GM13976 (cell line): ENCODE measurements at places on chromosomes 16 and 17.

- no peak for DNase-seq
Measured at GRCh38 chr17:81011951-81012350, 20.3 kb downstream of the CHMP6 start.

- no peak for DNase-seq
Measured at GRCh38 chr17:6437466-6437865, 2.5 kb upstream of the AIPL1 start.

DNA sequence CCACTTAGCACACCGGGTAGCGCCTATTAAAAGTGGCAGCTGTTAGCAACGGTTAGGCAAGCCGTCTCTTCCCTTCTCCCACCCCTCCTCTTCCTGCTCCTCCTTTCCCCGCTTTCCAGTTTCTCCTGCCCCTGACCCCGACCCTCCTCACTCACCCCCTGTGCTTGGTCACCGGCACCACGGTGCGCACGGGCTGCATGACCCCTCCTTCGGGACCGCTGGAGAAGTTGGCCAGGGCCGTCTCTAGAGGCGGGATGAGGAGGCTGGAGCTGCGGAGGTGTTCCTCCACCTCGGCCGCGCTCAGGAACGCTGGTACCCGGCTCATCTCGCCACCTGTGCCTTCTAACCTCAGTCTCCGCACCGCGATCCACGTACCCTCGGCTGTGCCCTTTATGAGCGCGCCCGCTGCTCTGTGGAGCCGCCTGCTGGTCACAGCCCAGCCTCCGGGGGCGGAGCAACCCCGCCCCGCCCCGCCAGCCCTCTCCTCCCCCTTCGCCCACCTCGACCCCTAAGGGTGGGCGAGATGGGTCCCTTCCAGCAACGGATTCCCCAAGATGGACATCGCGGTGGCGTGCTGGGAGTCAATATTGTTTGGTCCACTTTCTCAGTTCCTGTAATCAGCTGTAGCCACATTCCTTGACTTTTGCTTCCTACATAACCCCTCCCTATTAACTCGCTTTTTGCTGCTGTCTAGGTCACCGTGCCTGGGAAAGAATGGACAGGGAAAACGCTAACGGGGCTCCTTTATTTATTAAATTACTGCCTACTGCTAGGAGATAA, at the start of gene CRYM:
Gene CRYM, minus strand, starts transcription at position 364 of the 780 bp plus-strand sequence. Its CDS starts 39 bp downstream, at position 325.
- peak; percentile 83 for DNase-seq

DNA sequence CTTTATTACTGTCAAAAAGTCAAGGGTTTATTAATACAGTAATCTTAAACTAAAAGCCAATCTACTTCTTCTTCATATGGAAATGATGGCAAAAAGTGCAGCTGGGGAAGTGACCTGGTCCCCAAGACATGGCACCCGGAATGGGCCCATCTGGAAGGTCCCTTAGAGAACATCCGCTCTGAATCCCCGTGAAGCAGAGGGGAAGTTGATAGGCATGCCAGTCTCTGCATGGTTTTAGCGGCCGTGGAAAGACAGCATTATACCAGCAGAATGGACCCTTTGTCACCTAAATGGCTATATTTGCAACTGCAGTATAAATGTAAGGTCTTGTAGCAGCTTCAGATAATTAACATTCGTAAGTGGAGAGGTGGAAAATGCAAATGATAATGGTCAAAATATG, 32.4 kb downstream of the COTL1 start:
- DNase-seq = no peak

- DNase-seq = no peak
Measured at GRCh38 chr17:38324141-38324697, 19.5 kb downstream of the GPR179 start.

DNA sequence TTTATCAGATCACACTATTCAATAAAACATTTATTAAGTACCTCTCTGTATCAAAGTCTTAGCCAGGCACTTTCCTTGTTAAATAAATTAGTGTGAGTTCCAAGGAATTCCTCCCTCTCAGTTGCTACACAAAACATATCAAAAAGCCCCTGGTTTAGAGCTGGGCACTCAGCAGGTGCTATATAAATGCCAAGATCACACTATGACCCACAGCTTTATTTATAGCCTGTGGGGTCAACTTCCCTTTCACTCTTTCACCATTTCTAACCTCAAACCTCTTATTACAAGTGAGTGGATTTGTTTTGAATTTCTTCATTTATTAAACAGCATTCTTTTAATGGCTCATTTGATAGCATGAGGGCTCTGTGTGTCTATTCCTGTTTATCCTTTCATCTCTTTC, 112.6 kb upstream of the MPHOSPH6 start:
- no peak for DNase-seq

DNA sequence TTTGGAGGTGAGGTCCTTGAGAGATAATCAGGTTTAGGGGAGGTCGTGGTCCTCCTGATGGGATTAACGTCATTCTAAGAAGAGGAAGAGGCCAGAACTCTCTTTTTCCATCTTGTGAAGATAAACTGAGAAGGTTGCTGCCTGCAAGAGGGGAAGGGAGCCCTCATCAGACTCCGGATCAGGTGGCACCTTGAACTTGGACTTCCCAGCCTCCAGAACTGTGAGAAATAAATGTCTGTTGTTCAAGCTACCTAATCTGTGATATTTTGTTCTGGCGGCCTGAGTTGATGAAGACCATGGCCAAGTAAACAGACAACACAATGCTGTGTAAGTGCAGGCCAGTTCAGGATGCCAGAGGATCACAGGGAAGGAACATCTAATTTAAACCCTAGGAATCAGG, 10.9 kb upstream of the PRKCB start:
- no peak for DNase-seq

DNA sequence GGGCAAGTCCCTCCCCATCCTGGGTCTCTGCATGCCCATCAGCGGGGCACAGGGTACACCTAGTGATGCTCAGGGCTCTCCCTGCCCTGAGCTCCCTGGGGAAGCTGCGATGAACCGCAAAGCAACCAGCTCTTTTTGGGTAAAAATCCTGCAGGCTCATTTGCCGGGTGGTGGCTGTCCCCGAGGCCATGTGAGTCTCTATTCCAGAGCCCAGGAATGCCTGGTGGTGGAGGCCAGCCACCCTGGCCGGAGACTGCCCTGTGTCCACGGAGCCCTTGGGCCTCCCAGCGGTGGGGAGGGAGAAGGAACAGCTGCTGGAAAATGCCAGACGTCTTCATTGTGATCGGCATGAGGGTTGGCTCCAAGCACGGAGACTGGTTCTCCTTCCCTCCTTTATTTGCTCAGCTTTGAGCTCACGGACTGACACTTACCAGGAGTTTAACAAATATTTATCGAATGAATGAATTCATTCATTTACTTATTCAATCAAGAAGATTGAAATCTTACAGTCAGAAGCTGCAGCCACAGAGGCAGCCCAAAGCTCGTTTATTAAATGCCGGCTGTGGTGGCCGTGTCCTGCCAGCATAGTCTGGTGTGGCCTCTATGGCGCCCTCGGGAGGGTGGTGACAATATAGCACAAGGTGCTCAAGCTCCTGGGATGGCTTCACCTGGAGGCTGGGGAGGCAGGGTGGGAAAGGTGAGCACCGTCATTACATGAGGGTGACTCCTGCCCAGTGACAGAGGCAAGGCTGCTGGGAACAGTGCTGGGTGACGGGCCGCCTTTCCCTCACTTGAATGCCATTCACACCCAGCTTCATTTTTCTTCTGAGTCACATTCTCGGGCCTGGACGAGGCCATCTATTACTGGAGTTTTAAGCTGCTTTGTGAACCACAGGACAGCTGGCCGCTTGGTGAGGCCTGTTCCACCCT, 31.1 kb upstream of the JPH3 start:
- no peak for DNase-seq

- DNase-seq = no peak
Measured at GRCh38 chr16:19102187-19102872, 11.4 kb upstream of the ITPRIPL2 start.

- no peak for DNase-seq
Measured at GRCh38 chr17:49976163-49976827, 7.3 kb downstream of the DLX4 start.

DNA sequence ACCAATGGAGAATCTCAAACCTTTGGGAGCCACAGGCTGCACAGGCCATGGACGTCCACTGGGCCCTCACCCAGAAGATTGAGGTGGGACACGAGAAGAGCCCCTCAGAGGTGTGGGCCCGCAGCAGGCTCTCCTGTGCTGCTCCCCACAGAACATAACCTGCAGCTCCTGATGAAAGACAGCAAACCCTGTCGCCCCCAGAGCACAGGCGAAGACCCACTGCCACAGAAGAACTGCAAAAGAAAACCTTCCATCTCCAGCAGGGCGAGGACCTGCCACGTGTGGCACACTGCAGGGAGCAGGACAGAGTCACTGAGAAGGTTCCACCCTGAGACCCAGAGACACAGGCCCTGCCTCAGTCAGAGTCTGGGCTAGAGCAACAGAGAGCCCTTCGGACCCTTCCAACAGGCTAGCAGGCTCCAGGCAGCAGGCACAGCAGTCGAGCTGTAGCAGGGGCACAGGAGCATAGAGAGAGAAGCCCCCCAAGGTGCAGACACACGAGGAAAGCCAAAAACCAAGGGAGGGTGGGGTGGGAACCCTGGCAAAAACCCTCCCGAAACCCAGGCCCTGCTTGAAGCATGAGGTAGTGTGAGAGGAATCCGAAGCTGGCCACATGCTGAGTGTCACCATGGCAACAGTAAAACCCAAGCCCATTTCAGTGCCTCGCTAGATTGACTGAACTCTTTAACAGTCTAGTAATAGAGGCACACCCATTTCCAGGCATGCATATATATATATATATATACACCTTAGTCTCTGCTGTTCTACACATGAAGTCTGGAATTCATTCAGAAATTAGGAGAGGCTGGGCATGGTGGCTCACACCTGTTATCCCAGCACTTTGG, 60.0 kb upstream of the CHMP6 start:
- no peak for DNase-seq

DNA sequence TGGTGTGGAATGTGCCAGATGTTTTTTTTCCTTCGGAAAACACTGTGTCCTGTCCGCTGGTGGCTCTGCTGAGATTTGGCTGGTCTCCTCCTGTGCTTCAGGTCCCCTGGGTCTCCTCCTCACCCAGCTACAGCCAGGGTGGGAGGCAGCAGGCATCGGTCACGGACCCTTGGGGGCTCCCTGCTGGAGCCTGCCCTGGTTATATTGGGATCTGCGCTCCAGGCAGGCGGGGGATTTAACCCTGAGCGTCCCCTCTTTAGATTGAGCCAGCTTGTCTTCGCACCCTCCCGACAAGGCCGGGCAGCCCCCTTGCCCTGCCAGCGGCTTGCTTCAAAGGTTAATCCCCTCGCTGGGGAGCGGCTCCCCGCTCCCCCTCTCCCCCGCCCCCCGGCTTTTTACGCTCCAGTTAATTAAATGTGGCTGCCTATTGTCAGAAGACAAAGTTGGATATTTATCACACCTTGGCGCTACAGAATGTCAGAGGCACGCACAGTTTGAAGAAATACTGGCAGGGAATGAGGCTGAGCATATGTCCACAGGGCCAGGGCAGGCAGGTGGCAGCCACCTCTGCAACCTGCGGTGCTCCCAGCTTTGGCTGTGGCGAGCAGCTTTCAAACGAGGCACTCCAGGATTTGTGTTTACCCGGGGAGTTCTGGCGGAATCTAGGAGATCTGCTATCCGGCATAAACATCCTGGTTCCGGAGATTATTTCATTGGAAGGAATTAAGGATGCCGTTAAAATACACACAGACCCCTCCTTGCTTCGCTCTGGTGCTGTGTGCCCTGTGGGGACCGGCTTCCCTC, 38.2 kb upstream of the GSE1 start:
- no peak for DNase-seq

DNA sequence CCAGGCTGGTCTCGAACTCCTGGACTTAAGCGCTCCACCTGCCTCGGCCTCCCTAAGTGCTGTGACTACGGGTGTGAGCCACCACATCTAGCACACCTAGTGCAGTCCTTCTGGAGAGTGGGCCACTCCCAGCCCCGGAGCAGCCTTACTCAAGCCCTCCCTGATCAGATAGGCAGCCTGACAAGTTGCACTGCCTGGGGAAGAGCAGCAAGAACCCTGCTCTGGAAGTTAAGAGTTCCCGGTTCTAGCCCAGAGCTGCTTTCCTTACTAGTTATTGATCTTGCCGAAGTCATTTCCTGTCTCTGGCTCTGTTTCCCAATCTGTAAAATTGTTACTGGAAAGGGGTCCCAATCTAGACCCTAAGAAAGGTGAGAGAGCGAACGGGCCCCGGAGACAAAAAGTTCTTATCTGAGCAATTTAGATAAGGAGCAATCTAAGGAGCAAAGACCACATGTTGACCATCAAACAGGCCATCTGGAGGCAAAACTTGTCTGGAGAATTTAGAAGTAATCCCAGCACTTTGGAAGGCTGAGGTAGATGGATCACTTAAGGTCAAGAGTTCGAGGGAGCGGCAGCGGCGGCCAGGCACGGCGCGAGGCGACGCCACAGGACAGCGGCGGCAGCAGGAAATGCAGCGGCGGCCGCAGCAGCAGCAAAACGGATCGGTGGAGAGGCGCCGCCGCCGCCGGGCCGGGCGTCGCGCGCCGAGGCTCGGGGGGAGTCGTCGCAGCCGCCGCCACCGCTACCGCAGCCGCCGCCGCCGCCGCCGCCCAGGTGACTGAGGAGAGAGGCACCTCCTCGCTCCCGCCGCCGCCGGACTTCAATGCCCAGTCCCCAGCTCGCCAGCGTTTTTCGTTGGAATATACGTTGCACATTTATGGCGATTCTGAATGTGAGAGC, 4.3 kb upstream of the NAGLU start:
- peak; percentile 73 for DNase-seq

- no peak for DNase-seq
Measured at GRCh38 chr16:56197192-56197992, 6.1 kb downstream of the GNAO1 start.

GRCh38 chr17:82101301-82101715, 3.3 kb upstream of the FASN start:
- DNase-seq = no peak

DNA sequence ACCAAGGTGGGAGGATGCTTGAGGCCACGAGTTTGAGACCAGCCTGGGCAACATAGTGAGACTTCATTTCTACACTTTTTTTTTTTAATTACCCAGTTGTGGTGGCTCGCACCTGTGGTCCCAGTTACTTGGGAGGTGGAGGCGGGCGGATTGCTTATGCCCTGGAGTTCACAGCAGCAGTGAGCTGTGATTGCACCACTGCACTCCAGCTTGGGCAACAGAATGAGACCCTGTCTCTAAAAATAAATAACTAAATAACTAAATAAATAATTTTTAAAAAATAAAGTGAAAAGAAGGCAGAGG, 9.3 kb downstream of the DNAI2 start:
- DNase-seq = no peak
